Endothelial cell of umbilical vein (primary cell): ENCODE measurements at places on chromosomes 1 and 21. TPM values are rescaled to one million over a fixed set of nuclear protein-coding genes. Genes with fewer than 3 reads are reported as not detected.

- DNase-seq, result no peak
These were observed 138.4 kb downstream of the PAPPA2 start for GRCh38 chr1:176601348-176601747.

- no peak for DNase-seq
These were observed 49.9 kb downstream of the BACE2 start for GRCh38 chr21:41217671-41218385.

- DNase-seq, result no peak
These were observed 28.5 kb upstream of the LRRC8C start for GRCh38 chr1:89604414-89604735.

GRCh38 chr1:234371414-234371813, 1.8 kb upstream of the COA6 start:
- no peak for DNase-seq

DNA sequence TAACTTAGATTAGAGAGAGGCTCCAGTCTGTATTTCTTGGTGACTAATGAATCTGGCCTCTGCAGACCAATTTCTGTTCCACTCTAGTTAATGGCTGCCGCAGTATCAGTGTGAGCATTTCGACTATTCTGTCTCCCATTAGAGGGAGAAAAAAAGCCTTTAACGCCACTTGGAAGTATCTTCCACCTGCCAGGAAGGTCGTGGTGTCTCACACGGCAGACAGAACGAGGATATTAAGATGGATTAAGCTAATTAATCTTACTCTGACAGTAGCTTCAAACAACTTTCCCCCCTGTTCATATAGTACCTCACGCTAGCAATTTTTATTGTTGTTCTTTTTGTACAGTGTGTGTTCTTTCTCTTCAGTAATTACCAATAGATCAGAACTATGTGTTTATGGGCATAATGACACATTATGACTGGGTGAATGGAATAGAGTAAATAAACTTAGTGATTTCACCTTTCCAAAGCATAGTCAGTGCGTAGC, 153.8 kb downstream of the ADGRL2 start:
- no peak for DNase-seq

Gene RIIAD1
- not detected in 2 replicates for total RNA-seq

Gene REN
- total RNA-seq, result not detected in 2 replicates

Gene AGO3
- total RNA-seq, result 21.1 and 24.1 TPM in 2 replicates
